ENCODE measurements at places on chromosomes 4 and X.

DNA sequence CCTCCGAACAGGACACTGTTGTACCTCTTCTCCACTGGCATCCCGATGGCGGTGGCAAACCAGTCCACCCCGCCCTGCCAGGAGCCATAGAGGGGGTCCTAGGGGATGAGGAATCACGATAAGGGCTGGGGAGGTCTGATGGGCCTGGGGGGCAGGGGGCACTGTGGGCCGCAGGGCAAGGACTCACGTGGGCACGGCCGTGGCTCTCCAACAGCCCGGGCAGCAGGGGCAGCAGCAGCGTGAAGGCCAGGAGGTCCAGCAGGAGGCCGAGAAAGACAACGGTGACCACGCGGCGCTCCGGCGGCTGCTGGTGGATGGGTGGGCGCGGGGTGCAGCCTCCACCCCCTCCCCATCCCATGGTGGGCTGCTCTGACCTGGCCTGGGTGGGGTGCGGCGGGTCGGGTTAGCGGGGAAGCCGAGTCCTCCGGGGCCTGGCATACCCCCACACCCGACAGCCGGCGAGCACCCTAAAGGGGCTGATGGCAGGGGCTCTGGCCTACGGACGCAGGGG, 29.6 kb downstream of the NOP14 start:
- DNase-seq, result no peak

- no peak for DNase-seq
These were observed 49.5 kb downstream of the ING2 start for GRCh38 chr4:183554346-183554686.

GRCh38 chrX:56798866-56799758, 70.1 kb downstream of the NBDY start:
- no peak for DNase-seq

GRCh38 chrX:11724122-11725017, 33.7 kb upstream of the MSL3 start:
- peak; percentile 7 for DNase-seq

DNA sequence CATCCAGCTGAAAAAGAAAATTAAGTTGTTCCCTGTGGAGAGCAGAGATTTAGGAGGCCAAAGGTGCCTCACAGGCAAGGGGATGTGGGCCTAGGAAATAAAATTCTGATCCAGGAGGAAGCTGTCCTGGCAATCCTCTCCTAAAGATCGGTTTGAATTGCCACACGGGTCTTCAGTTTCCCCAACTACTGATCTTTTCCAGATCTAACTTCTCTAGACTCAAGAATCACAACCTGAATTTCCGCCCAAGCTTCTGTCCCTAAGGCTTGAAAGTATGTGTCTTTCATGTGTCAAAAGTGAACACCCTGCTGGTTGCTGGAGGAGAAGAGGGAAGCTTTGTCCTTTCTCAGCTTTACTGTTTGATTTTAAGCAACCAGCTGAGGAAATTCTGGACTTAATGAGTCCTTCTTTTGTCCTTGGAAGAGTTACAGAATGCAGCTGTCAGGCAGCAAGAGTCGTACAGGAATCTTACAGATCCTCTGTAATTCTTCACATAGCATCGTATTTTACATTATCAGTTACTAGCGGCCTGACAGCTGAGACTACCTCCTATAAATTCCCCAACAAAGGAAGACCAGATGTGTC, 93.8 kb downstream of the INPP4B start:
- DNase-seq, result no peak

- DNase-seq, result no peak
These were observed 106.4 kb downstream of the RNF150 start for GRCh38 chr4:141026900-141027299.

DNA sequence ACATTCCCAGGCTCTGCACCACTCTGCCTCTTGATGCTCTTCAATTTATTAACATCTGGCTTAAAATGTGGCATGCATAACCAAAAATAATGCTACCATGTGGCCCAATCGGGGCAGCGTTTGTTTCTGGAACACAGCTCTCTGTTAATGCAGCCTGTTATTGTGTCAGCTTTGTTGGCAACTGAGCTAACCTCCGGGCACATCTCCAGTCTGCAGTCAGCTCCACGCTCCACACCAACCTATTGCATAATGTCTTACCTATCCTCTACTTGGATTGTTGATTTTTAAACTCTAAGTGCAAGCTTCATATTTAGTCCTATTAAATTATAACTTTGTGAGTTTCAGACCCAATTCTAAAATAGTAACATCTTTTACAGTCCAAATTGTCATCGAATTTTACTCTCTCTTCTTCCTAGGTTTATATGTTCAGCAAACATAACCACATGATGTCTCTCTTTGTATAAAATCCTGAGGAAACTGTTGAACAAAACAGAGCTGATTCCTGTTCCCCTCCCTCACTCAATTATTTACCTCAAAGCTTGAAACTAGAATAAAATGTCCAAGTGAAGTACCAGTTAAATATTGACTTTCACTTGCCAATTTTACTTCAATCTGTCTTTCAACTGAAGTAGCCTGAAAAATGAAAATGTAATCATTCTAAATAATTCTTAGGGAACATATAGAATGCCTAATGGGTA, 92.2 kb upstream of the RAPGEF2 start:
- no peak for DNase-seq

DNA sequence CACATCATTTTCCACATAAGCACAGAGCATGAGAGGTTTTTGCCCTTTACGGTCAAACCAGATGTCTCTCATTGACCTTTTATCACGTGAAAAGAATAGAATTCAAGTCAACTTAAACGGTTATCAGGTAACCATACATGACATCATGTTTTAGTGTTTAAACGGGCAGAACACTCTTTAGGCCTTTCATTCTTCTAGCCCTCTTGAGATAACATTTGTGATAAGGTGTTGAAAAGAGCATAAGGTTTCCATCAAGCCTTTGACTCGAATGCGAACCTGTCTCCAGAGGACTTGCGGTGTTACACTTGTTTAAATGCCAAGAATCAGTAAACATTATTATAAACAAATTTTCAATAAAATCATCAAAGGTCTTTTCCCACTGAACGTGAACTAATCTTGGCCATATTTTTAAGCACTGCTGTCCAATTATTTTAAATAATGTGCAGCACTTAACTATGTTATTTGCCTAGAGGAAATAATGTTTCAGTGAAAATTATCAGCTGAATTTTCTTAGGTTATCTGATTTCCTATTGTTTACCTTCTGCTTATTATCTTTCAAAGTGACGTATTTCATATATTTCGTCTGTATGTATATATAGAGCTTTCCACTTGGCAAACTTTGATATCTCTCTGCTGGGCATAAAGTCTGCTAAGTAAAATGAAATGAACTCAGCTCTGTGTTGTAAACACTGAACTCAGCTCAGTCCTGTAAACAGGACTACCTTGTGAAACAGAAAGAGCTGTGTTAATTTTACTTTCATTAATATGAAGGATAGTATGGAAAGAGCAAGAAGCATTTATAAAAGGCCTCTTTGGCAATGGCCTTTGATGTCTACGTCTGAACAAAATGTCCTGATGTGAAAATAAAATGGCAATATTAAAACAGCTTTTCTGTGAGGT, 33.3 kb downstream of the TENM3 start:
- no peak for DNase-seq

DNA sequence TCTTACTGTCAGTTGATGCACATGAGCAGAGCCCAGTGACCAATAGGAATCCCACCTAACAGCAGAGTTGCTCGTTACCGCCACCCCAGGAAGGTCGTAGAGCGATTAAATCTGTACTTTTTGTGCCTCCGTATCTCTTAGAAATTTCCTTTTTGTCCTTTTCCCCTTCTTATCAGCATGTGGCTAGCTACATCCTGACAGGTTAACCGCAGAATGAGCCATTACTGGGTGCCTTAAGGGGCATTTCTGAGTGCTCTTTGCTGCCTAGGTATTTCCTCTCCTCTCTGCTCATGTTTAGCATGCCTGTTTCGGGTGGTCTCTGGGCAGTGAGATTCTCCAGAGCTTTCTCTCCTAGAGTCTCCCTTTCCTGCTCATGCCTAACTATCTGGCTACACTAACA, 530.5 kb downstream of the FAM133A start:
- no peak for DNase-seq

- no peak for DNase-seq
These were observed 15.0 kb downstream of the SCARB2 start for GRCh38 chr4:76198411-76199237.

DNA sequence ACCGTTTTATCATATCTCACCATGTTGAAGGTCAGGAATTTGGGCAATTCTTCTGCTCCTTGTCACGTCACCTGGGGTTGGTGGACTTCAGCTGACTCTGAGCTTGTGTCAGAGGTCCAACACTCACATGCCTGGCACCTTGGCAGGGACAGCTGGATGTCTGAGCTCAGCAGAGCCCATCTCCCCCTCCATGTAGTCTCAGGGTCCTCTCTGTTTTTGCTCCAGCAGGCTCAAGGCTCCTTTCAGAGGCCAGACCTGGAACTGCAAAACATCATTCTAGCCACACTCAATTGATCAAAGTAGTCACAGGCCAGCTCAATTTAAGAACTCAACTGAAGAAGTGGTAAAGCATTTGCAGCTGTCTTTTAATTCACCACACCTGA, 45.4 kb downstream of the EDNRA start:
- DNase-seq, result no peak

DNA sequence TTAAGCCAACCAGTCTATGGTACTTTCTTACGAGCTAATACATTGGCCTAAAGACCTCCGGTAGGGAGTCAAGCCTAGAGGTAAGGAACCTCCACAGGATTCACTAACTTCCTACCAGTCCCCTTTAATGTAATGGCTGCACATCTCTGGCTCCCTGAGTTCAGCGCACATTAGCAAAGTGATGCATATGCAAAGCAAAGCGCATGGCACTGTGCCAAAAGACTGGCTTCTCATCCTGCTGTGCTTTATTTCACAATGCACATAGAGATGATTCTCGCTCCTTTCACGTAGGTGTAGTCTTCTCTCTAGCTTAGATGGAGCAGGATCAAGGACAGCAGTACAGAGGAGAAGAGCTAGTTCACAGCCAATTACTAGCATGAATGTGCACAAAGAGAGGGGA, 14.6 kb upstream of the CLTRN start:
- DNase-seq, result no peak

DNA sequence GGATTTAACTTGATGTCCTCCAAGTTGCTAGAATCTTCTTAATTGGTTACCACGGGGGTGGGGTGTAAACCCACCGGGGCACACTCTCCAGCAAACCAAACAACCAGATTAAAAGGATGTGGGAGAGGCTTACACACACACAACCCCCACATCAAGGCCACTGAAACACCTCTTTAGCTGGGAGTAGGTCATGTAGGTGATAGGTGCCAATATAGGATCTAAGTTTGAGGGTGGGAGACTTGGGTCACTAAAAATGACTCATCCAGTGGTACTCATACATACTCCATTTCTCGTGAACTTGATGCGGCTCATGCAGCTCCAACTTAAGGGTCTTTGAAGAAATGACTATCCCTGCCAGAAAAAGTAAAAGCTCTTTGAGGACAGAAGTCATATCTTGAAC, 20.5 kb upstream of the CD40LG start:
- DNase-seq, result peak; percentile 48

GRCh38 chrX:2819345-2820135, 9.2 kb upstream of the GYG2 start:
- DNase-seq, result no peak

- DNase-seq, result peak; percentile 62
These were observed 53.8 kb upstream of the TBC1D14 start for GRCh38 chr4:6855692-6856297.

DNA sequence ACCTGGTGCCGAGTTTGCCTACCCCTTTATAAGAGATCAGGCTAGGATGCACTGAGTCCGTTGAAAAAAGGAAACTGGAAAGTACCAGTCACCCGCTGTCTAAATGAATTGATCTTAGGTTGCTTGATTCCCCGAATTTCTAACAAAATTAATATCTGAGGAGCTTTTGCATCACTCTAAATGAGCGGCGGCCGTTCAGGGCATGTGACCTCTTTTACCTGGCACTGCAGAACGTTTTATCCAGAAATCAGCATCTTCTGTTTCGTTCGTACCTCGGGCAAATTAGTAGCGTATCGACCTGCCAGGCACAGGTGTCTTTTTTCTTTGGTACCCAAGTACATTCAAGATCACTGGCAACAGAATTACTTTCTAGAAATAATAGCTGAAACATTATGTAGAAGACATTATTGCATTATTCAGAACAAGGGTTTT, 876 bp downstream of the KLHL2 start:
- peak; percentile 53 for DNase-seq

DNA sequence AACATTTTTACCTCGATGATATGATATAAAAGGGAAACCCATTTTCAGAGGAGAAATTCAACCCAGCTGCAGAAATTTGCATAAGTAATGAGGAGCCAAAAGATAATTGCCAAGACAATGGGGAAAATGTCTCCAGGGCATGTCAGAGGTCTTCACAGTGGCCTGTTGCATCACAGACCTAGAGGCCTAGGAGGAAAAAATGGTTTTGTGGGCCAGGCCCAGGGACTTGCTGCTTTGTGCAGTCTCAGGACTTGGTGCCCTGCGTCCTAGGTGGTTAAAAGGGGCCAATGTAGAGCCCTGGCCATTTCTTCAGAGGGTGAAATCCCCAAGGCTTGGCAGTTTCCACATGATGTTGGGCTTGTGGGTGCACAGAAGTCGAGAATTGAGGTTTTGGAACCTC, 106.9 kb downstream of the CPXCR1 start:
- no peak for DNase-seq

GRCh38 chr4:169682372-169683047, 62.1 kb downstream of the CLCN3 start:
- no peak for DNase-seq

DNA sequence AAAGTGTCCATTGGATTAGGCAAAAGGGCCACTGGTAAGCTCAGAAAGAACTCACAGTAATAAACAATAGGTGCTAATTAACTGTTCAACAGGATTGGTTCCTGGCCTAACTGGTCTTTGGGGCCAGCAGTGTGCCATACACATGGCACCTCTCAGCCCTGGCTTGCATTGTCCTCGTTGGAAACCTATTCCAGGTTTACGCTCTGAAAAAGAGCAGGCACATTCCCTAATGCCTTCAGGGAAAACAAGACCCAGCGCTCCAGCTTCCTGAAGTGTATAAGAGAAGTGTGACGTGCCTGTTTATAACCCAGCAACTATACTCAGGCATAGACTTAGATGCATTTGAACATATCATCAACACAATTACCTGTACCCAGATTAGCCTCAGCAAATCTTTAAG, 51.9 kb upstream of the RBM47 start:
- no peak for DNase-seq

DNA sequence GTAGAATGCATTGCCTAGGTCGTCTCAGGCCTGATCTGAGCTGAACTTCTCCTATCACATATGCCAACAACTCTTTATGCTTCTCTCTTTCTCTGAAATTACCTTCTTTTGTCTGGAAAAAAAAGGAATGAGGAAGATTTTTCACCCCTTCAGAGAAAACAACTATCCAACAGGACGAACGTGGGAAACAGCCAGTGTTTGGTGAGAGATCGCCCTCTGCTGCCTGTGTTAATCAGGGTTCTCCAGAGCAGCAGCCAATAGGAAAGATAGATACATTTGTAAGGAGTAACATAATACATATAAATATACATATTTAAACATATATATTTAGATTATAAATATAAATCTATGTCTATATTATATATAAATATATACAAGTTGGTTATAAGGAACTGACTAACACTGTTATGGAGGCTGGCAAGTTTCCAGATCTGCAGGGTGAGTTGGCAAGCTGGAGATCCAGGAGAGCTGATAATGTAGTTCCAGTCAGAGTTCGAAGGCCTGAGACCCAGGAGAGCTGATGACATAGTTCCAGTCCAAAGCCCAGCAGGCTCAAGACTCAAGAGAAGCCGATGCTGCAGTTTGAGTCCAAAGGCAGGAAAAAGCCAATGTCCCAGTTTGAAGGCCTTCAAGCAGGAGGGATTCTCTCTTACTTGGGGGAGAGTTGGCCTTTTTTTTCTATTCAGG, 13.3 kb downstream of the CETN2 start:
- no peak for DNase-seq

- DNase-seq, result no peak
These were observed 106.5 kb downstream of the ATP11C start for GRCh38 chrX:139826065-139827044.

Data from CD4-positive, alpha-beta T cell treated with Interleukin-15 for 4 hours (primary cell).